A172 (cell line): ENCODE measurements at places on chromosomes 16 and 17. TPM values are rescaled to one million over a fixed set of nuclear protein-coding genes. Genes with fewer than 3 reads are reported as not detected.

MIS12 gene
- total RNA-seq = 24.0 and 27.4 TPM in 2 replicates

ITGB3 gene
- not detected in 2 replicates for total RNA-seq

- DNase-seq = peak; percentile 8
Observed at GRCh38 chr16:57245472-57246113, 534 bp downstream of the ARL2BP start.

DNA sequence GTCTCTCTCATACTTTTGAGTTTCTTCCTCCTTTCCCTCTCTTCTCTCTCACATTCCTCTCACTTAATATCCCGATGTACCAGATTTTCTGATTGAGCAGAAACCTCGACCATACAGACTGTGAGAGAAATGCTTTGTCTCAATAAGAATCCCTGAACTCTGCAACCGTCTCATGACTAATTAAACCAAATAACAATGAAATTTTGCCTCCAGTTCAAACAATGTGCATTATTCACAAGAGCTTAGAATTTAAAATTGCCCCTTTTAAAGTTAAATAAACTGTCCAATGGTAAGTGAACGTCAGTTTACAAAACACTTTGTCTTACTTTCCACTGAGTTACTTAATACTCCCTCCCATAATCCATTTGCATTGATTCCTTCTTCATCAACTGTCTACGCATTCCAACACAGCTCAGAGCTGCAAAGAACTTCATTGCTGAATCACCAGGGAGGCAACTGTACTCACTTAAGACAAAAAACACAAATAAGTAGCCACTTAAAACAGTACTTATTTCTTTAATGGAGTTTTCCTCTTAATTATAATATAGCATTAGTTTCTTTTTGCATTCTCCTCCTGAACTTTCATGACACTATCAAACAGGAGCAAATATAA lies 4.9 kb downstream of the CDH11 start:
- no peak for DNase-seq

KRT32 gene
- 0.12 TPM in 1 of 2 replicates, not detected in the other for total RNA-seq

AATK gene
- 0.28 and 0.41 TPM in 2 replicates for total RNA-seq

IRX6 gene
- 0.02 and 0.26 TPM in 2 replicates for total RNA-seq

DNA sequence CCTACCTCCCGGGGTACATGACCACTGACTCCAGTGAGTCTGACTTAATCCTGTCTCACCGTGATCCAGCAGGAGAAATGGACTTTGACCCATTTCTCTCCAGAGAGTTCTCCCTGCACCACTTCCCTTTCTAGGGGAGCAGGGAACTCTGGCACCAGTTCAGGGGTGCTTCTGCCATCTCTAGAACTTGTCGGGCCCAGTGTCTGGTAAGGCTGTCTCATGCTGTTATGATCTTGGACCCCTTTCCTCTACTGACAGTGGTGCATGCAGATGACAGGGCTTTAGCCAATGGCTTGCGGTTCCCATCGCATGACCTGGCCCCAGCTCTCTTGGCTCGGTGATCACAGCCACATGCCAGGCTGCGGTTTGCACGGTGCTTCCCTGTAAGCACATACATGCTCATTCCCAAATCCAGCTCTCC lies 62.0 kb downstream of the SLC39A11 start:
- no peak for DNase-seq

DNA sequence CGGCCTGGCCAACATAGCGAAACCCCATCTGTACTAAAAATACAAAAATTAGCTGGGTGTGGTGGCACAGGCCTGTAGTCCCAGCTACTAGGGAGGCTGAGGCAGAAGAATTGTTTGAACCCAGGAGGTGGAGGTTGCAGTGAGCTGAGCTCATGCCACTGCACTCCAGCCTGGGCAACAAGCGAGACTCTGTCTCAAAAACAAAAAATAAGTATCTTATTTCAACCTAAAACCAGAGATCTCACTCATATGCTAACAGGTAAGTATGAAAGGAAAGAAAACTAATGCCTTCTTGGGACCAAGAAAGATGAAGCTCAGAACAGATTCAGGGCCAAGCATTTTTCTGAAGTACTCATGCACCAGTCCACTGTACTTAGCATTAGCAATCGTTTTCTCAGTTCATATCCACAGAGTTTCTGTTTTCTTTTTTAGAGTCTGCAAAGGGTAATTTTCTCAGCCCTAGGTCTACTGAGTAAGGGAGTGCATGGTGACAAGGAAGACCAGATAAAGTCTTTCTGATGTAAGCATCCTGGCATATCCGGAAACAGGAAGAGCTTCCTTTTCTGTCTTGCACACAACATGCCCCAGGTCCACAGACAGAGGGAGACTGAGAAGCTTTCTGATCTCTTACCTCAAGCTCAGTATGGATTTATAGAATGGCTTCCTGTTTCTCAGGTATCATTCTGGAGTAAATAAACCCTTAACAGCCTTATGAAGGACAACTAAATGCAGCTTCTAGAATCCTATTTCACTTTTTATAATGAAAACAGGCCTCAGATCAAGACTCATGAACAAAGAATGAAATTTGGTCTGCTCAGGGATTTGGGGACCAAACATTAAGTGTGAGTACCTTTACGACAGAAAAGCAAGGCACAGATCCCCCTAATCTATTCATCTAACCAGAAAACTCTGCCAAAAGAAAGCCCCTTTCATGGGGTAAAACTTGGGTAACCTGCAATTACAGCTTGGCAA lies 38.7 kb upstream of the FOXJ1 start:
- DNase-seq = no peak

MYH1 gene
- not detected in 2 replicates for total RNA-seq

- no peak for DNase-seq
Observed at GRCh38 chr16:81189100-81189664, 49.3 kb upstream of the BCO1 start.

DNA sequence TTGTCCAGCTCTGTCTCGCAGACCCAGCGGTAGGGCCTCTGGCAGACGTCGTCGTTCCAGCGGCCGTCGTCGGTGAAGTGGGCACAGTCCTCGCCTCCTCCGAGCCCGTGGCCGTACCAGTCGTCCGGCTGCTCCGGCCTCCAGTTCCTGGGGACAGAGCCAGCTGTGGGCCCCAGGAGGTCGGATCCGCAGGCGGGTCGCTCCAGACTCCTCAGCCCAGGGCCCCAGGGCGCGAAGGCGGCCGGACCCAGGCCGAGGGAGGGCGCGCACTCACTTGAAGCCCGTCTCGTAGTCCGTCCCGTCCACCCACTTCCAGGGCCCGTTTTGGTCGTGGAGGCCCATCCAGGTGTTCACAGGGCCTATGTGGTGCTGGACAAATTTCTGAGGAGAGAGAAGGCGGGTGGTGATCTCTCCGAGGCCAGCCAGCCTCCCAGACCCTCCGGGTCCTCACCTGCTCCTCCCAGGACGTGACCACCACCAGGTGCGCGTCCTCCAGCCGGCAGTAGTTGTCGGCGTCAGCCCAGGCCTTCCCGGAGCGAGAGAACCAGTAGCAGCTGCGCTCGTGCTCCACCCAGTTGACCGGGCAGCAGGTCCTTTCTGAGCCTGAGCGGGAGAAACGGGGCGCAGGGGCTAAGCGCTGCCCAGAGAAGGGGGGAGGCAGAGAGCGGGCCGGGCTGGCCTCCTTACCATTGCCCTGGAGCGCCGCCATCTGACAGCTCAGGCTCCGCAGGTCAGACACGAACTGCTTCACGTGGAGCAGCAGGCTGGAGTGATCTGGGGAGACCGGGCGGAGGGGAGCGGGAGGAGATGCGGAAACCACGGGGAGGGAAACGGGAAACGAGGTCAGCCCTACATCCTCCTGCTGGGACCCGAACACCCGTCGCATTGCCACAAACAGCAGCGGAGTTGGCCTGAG lies 5.2 kb downstream of the ASGR1 start:
- DNase-seq = no peak

DNA sequence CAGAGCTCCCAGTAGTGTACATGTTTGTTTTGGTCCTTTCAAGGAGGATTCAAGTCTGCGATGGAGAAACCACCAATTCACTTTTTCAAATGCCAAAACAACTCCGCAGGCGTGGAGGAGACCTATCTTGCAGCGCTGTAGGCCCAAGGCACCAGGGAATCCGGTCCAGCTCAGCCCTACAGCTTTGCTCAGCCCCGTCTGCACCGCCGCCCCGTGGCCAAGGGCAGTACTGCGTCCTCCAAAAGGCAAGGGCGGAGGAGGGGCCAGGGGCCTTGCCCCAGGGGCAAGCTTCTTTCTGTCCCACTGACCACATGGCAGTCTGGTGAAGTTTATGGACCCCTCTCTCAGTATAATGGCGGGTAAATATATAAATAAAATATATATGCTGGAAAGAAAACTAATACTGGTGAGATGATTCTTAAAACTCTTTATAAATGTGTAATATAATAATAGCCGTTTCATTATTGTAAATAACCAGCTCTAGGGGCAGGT lies 709 bp upstream of the CD300LG start:
- peak; percentile 69 for DNase-seq

- no peak for DNase-seq
Observed at GRCh38 chr17:9937241-9937761, 32.2 kb upstream of the RCVRN start.

C1QTNF8 gene
- total RNA-seq = 2.9 TPM in 1 of 2 replicates, not detected in the other

GRCh38 chr17:64448665-64449512 lies at the start of gene MILR1:
Gene MILR1 (plus strand): TSS chr17:64449115. CDS start chr17:64449169, 54 bp downstream.
- peak; percentile 74 for DNase-seq

ADGRG3 gene
- not detected in 2 replicates for total RNA-seq

DNA sequence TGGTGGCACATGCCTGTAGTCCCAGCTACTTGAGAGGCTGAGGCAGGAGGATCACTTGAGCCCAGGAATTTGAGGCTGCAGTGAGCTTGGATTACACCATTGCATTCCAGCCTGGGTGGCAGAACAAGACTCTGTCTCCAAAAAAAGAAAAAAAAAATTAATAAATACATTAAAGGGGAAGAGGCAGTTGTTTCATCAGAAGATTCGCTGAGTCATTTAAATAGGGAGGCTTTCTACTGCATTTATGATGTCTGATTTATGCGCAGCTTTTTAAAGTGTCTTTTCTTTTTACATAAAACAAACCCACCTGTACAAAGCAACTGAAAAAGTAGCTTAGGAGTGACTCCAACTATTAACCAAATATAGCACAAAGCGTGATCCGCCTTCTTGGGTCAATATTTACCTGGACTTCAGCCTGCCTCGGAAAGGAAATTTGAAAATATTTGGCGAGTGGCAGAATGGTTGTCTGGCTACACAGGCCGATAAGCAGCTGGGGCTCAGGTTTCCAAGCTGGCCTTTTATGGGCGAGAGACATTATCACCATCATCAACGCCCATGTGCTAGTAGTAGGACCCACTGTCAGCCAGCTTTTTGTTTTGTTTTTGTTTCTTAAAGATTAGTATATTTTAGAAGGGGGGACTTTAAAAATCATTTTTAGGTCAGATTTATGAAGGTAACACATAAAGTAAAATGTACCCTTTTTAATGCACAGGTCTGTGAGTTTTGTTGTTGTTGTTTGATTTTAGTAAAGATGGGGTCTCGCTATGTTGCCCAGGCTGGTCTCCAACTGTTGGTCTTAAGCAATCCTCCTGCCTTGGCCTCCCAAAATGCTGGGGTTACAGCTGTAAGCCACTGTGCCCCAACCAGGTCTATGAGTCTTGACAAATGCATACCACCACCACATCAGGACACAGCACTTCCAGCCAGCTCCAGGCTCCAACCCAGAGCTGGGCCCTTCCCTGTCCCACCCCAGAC lies 42.5 kb upstream of the RASD1 start:
- no peak for DNase-seq

MT1A gene
- total RNA-seq = not detected in 2 replicates

C16orf92 gene
- not detected in 2 replicates for total RNA-seq

DNA sequence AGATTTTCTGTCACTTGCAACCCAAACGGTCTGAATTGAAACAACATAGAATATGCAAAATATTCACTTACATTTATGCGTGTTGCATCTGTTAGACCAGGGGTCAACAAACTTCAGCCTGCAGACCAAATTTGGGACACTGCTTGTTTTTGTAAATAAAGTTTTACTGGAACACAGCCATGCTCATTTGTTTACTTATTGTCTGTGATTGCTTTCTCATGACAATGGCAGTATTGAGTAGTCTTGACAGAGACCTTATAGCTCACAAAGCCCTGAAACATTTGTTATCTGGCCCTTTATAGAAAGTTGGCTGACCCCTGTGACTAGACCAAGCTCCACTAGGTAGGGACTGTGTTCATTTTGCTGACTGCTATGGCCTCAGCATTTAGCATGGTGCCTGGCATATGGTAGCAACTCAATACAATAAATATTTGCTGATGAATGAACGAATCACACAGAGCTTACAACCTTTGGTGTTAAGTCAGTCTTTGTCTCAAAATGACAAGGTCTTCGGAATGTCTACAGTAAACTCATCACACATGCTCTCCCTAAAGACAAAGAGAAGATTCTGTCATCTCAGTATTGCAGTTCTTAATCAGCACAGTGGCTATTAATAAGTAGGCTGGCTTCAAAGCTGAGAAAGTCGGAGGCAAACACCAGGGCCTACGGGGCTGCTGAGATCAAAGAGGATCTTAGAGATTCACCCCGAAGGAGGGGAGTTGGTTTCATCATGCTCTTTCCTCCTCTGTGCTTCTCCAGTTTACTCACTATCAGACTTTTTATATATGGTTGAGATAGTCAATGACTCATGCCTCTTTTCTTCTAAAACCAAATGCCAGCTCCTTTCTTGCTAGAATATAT lies 95.2 kb upstream of the AXIN2 start:
- DNase-seq = no peak

GRCh38 chr17:81578038-81578441 lies 25.9 kb upstream of the FAAP100 start:
- no peak for DNase-seq

DNA sequence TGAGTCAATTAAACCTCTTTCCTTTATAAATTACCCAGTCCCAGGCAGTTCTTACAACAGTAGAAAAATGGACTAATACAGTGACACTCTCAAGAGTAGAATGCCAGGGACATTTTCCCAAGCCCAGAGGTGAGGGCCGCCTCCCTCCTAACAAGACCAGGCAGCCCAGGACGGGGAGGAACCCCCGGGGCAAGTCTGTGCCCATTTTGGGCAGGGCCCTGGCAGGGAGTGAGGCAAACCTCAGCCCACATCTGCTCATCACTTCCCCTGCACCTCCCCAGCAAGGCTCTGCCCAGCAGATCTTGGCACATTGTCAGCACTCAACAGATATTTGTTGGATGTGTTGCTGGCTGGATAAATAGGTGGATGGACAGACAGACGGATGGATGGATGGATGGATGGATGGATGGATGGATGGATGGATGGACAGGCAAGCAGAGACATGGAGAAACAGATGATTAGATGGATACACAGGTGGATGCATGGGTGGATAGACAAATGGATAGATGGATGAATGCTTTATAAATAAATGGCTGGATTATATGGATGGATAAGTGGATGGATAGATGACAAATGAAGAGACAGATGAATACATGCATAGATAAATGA lies 271.3 kb downstream of the PARN start:
- DNase-seq = no peak

DNA sequence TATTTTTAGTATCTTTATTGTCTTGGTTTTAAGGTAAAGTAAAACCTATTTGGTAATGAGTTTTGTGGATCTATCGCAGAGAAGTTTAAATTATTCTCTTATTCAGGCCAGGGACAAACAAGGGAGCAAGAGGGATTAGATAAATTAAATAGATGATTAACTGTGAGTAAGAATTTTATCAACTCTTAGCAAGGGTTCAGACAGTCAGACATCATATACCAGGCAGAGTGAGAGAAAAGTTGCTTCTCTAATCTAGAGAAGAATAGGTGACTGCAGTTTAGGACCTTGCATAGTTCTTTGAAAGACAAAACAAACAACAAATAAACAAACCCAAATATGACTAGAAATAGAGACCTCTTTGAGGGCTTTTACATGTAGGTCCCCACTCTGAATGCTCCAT lies 840.2 kb upstream of the GOT2 start:
- DNase-seq = no peak
